ENCODE measurements at places on chromosomes 13 and 19. TPM values are rescaled to one million over a fixed set of nuclear protein-coding genes. Genes with fewer than 3 reads are reported as not detected.

The POLR1D gene
- 65.4 TPM for total RNA-seq

The ZNF471 gene
- total RNA-seq = 2.3 TPM

The NEK5 gene
- total RNA-seq = not detected

DNA sequence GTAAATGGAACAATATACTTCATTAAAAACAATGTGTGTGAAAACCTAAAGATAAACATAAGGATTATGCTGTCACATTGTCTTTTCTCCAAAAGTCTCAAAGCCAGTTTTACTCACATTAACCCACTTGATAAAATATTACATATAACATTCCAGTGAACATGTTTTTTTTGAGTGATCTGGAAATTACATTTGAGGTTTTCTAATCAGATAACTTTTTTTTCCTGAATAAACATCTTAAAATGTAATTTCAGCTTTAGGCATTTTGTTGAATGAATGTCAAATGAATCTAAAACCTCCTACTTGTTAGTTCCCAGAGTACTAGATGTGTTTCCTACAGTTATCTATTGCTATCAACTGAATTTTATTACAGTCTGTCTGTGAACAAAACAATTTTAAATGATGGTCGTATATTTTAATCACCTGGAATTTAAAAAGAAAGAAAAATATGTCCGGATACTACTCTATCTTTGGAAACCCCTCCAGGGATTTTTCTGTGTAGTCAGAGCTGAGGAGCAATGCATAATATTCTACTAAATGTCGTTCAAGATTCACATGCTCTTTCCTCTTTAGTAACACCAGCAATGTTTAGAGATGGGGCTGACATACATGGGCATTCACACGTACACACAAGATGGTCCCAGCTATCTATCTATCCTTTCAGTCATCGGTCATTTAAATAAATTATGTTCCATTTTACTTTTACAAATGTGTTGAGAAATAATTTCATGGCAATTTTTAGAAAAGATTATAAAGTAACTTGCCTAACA is 283.9 kb downstream of the KLF12 start:
- no peak for DNase-seq

GRCh38 chr13:27052551-27053208 is 118.9 kb downstream of the USP12 start:
- no peak for DNase-seq

GRCh38 chr19:49932041-49932451 is 2.7 kb upstream of the NUP62 start:
- no peak for DNase-seq

DNA sequence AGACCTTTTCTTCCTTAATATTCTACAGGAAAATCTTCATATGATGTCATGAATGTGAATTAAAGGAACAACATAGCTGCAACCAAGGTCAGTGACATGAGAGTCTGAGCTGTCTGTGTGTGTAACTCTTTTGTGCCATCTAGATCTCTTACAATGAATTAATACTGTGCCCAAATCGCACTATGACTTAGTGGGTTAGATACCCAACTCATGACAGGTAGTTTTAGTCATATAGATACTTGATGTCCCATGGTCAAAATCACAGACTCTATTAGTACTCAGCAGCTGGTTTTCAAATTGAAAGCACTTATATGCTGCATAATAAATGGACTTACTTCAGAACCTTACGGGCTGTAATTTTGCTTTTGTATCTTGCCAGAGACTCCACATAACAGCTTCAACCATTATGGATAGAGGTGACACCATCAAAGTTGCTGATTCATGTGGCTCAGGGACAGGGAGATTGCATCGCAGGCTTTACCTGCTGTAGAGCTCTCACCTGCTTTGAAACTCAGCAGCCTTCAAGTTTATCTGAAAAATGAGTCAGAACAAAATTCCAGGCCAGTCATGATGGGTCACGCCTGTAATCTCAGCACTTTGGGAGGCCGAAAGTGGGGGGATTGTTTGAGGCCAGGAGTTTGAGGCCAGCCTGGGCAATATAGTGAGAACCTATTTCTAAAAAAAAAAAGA is 12.3 kb upstream of the ZNF283 start:
- DNase-seq = no peak

GRCh38 chr13:53200498-53201453 is 172.2 kb downstream of the OLFM4 start:
- DNase-seq = peak; percentile 1

- DNase-seq = peak; percentile 96
Observed at GRCh38 chr13:30026093-30026492, 175.7 kb upstream of the UBL3 start.

DNA sequence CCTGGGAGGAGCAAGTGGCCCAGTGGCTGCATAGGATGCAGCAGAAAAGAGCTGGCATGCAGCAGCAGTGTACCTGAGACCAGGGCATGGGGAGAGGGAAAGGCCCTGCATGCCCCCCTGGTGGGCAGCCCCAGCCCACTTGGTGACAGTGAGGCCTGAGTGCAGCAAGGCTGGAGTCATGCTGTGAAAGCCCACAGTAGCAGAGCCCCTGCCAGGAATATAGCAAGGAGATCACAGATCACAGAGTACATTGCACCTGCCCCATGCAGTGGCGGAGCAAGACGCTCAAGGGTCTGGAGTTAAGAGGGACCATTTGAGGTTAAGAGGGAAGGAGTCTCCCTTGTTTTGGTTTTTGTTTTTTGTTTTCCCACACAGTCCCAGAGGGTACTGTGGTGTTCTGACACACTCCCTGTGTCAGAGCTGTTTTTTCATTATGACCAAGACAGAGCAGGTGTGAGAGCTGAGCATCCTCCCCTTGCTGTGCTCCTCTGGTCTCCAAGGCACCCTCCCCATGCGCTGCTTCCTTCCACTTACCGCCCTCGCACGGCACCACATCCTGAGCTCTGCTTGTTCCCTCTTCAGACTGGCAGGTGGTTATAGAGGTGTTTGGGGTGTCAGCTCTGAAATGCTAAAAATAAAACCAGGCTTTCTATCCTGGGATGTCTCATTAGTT is 85.0 kb upstream of the UBL3 start:
- DNase-seq = no peak

- no peak for DNase-seq
Observed at GRCh38 chr19:7219056-7219455, 75.2 kb downstream of the INSR start.

DNA sequence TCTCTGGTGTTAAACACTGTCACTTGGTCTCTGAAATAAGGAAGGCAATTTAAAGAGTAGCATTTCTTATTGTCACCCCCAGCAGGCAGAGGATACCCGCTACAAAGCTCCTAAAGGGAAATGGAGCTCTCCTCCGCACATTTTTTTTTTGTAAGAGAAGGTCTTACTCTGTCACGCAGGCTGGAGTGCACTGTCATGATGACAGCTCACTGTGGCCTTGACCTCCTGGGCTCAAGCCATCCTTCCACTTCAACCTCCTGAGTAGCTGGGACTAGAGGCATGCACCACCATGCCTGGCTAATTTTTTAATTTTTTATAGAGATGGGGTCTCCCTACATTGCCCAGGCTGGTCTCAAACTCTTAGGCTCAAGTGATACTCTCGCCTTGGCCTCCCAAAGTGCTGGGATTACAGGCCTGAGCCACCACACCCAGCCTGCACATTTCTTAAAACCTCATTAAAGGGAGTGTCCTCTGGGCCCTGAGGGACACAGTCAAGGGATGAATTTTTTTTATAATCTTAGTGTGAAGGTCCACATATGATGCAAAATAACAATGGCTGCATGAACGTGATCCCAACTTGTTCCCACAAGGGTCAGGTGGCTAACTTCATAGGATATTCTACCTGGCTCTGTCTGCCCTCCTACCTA is 32.1 kb downstream of the SLC25A30 start:
- no peak for DNase-seq

DNA sequence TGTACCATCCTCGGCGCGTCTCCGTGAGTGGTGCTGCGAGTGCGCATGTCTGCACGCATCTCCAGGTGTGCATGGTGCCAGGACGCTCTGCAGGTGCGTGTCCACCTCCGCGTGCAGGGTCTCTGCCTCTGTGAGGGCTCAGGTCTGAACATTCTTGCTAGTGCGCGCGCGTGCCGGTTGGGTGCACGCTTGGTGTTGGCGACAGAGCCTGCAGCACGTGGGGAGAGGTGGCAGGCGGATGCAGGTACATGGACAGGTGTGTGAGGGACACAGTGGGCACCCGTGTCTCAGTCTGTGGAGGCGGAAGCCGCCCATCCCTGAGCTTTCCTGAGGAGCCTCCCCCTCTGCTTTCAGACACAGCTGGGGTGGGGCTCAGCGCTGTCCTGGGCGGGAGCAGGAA is 4.9 kb upstream of the OR10H2 start:
- no peak for DNase-seq

DNA sequence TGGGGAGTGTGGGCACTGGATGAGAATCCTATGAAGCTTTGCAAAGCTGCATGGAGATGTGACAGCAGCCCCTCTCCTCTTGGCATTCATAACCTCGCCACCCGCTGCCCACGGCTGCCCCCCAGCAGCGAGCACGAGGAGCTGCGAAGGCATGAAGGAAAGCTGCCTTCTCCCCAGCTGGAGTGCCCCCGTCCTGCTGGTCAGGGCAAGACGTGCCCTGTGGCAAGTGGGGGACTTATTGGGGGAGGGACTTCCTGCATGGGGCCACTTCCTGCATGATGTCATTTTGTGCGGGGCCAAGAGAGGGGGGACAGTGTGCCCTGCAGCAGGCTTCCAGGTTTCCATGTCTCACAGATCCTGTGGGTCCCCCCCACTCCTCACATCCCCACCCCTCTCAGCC is 85.9 kb downstream of the TSHZ3 start:
- no peak for DNase-seq

DNA sequence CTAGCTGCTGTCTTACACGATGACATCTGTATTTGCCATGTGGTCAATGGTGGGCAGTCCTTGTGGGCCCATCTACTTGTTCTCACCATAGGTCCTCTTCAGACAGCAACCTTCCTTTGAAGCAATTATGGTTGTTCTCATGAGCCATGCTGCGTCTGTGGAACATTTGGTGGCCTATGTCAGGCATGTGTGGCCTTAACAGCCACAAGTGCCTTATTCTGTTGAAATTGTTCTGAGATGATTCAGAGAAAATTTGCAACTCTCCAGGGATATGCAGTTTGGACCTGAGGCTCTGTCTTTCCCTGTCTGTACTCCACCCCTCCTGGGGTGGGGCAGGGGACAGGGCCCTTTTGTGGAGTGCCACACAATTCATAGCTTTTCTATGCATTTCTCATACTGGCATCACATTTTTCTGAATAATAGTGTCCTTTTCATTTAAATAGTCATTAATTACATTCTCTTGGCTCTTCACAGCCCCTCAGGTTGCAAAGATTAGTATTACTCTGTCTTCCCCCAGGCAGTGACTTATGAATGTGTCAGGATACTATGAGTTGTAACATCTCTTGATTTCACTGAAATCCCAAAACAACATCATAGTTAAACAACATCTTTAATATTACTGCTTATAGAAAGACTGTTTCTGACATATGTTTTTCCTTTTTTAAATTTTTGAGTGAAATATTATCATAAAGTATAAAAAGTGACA is 102.1 kb downstream of the ITGBL1 start:
- no peak for DNase-seq

DNA sequence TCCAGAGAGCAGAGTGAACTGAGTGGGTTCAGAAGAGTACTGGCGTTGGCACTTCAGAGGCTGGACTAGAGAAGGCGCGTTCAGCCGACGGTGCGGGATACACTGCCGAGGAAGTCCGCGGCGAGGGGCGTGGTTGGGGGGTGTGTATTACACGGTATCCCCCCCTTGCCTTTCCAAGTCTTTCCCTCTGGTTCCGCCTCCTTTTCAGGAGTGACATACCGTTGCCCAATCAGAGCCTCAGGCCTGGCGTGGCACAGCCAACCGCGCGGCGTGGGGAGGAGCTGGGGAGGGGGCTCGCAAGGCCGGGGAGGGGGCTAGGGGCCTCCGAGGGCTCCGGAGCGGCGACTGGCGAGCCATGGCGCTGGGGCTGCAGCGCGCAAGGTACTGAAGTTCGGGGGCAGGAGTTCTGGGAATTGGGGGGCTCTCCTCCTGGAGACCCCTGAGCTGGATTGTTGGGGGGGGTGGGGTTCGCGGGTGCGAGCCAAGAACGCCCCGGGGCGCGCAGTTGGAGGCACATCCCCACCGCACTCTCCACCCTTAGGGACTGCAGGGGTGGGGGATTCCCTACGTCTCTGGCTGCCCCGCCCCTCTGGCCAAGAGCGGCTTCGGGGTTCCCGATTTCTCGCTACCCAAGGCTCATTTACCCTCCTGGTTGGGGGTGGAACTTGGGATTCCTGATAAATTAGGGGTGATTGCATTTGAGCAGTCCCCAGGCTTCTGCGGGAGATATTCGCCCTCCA is at the start of gene HIF3A:
TSS of gene HIF3A (plus strand) at position 321 of the 740 bp plus-strand sequence. CDS start at position 356, 35 bp downstream.
- no peak for DNase-seq

DNA sequence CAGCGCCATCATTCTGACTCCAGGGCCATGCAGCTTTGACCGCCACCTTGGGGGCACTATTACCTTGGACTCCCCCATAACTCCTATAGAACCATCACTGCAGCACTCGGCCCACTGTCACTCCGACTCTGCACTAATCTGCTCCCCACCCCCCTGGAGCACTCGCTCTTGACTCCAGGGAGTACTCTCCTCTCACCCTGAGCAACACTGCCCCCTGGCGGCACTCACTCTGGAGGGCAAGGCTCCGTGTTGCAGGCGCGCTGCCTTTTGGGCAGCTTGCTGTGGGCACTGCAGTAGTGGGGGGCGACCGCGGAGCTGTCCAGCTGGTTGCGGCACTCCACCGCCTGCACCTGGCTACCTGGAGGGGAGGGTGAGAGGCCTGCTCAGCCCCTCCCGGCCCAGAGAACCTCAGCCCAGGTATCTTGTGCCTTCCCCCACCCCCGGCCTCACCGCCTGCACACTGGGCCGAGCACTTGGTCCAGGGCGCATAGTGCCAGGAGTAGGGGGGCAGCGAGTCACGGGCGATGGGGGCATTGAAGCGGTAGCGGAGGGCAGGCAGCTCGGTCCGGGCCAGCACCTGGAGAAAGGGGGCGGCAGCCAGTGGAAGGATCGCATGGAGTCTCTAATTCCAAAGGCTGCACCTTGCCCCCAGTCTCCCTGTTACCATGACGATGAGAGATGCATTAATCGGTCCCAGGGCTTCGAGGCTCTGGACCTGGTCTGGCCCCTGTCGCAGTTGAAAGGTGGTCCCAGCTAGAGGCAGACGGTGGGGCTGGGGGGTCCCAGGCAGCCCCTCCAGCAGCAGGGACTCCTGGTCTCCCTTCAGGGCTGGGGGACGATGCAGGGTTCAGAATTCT is 8.9 kb upstream of the MYO1F start:
- no peak for DNase-seq

The FUT6 gene
- total RNA-seq = not detected

The C19orf67 gene
- total RNA-seq = not detected

GRCh38 chr19:48768994-48769713 is 13.8 kb downstream of the FGF21 start:
- DNase-seq = no peak
